Left cardiac atrium (tissue), 4 donors: ENCODE measurements at places on chromosomes 12 and 14.

DNA sequence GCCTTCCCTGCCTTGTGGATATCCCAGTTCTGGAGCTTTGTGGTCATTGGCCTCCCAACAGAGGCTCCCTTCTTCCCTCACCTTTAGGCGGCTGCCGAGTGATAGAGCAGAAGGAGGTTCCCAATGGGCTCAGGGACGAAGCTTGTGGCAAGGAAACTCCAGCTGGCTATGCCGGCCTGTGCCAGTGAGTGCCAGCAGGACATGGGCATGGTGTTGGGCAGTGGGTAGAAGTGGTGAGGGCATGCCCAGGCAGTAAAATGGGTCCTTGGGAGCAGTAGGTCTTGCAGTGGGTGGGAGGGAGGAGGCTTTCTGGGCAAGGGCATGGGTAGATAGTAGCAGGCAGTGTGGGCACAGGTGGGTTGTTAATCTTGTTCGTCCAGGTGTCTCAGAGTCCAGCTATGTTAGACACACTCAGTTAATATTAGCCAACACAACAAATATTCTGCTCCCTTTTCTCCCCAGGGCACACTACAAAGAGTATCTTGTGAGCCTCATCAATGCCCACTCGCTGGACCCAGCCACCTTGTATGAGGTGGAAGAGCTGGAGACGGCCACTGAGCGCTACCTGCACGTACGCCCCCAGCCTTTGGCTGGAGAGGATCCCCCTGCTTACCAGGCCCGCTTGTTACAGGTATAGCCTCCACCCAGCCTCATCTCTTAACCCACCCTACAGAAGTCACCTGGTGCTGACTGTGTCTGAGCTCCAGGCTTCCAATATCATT lies 1.1 kb upstream of the IRF9 start:
- DNase-seq = peak; percentile 24

GRCh38 chr14:94691660-94692034 lies 78.3 kb downstream of the GSC start:
- no peak for DNase-seq

GRCh38 chr12:93109551-93110203 lies 180.6 kb upstream of the EEA1 start:
- no peak for DNase-seq

- DNase-seq = no peak
Observed at GRCh38 chr12:50925342-50925651, 27.0 kb upstream of the HIGD1C start.

- DNase-seq = no peak
Observed at GRCh38 chr14:96143906-96144305, 60.7 kb upstream of the BDKRB2 start.

GRCh38 chr12:112685321-112685720 lies 106.2 kb upstream of the RPH3A start:
- DNase-seq = no peak

DNA sequence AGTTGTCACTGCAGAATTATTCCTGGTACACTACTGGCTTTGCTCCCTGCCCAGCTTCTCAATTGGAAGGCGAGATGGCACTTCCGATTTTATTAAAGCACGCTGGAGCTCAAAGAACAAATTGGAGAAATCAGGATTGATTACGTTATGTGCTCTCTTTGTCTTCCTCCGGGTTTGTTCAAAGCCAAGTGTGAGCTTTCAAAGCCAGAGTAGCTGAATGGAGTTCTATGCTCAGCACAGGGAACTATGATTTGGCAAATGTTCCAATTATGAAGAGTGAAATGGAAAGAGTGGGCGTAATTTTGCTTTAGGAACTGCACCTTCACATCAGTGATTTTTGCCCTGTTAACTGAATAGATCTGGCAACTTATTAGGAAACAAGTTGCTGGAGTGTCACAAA lies 72.4 kb downstream of the FLRT2 start:
- DNase-seq = no peak

DNA sequence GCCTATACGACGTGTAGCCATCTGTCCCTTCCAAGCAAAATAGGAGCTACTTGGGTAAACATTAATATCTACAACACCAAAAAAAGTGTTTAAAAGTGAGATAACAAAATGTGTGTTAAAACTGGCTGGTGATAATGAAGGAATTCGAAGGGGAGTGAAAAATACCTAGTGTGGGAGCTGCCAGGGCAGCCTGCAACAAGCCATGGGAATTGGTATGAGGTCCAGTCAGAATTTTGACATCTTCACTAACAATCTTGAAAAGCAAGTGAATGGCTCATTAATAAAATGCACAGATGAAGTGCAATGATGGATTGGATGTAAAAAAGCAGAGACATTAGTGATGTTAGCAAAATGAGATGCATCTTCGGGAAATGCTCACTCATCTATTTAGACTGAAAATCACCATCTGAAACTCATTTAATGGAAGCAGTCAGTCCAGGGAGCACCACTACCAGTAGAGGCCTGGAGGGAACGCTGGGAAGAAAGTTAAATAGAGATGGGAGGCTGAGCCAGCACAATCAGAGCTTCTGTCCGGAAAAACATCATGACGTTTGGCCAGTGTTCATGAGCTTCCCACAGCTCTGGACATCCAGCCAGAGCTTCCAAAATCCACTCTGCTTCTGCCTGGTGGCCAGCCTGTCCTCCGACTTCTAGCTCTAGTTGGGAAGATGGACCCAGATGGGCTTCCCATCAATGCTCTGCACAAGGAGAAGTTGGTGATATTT lies 405.0 kb upstream of the TMTC1 start:
- DNase-seq = no peak

GRCh38 chr14:96049932-96050331 lies 10.8 kb downstream of the C14orf132 start:
- no peak for DNase-seq

GRCh38 chr12:26360062-26360461 lies 164.7 kb downstream of the SSPN start:
- DNase-seq = no peak

DNA sequence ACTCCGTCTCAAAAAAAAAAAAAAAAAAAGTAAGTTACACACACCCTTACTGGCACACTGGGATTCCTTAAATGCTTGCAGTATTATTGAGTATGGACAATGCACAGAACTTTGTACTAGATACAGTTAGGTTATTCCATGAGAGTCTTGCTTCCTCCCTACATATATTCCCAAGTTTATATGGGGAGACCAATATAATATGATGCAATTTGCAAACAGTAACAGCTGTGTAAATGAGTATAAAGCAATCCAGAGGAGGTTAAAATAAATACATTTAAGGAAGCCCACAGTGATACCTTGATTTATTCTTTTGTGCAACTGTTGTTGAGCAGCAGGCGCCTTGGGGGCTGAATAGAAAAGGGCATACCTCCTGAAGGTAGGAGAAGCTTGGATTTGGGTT lies 26.6 kb downstream of the RASSF3 start:
- DNase-seq = no peak

DNA sequence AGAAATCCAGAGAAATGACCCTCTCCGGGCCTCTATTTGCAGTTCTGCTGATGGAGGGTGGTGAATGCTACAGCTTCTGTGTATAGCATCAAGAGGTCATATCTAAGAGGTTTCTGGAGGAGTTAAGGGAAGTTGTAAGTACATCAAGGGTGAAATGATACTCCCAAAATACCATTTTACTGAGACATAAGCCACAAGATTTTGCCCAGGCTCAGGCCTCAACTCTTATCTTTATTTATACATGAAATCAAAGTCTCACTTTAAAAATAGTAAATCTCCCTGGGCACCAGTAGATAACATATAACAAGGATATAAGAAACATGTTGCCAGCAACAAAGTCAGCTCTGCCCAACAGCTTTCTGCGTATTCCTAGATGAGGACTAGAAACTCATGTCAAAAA lies 40.4 kb downstream of the NIN start:
- no peak for DNase-seq

DNA sequence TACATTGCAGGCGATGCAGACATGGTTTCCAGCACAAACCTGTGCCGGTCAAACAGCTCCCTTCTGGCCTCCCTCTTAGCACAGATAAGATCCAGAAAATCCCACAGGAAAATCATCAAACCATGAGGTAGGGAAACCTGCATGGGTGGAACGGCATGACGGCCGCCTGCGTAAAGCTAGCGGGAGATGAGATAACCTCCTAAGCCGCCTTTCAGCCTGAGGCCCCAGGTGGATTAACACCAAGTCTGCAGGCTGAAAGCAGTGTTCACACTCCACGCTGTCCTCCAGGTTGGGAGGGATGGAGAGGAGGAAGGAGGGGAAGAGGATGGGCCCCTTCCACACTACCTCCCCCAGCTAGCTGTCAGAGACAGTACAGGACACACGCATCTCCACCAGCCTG lies 63.8 kb downstream of the TSPAN11 start:
- DNase-seq = no peak

DNA sequence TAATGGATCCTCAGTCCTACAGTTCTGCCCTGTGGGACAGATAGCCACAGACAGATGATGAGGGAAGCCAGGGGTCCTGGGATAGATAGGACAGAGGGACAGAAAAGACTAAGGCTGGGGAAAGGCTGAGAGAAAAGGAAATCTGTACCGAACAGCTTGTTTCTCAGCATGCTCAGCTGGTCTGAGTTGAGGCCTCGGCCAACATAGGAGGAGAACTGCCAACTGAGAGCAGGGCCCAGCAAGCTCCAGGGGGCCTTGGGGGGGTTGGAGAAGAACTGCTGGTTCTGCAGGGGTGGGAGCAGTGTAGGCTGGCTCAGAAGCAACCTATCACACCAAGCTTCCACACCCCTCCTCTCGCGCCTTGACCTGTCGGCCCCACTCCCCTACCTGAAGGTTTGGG lies 10.1 kb downstream of the IL23A start:
- no peak for DNase-seq

GRCh38 chr12:52338241-52338960 lies 17.2 kb upstream of the KRT83 start:
- DNase-seq = no peak

- no peak for DNase-seq
Observed at GRCh38 chr12:11741434-11742092, 92.1 kb downstream of the ETV6 start.

- no peak for DNase-seq
Observed at GRCh38 chr14:31898838-31899528, 178.1 kb upstream of the ARHGAP5 start.

- DNase-seq = peak; percentile 29
Observed at GRCh38 chr12:114166362-114166761, 200.2 kb upstream of the RBM19 start.

- DNase-seq = no peak
Observed at GRCh38 chr12:69254862-69255261, 15.5 kb downstream of the CPSF6 start.

DNA sequence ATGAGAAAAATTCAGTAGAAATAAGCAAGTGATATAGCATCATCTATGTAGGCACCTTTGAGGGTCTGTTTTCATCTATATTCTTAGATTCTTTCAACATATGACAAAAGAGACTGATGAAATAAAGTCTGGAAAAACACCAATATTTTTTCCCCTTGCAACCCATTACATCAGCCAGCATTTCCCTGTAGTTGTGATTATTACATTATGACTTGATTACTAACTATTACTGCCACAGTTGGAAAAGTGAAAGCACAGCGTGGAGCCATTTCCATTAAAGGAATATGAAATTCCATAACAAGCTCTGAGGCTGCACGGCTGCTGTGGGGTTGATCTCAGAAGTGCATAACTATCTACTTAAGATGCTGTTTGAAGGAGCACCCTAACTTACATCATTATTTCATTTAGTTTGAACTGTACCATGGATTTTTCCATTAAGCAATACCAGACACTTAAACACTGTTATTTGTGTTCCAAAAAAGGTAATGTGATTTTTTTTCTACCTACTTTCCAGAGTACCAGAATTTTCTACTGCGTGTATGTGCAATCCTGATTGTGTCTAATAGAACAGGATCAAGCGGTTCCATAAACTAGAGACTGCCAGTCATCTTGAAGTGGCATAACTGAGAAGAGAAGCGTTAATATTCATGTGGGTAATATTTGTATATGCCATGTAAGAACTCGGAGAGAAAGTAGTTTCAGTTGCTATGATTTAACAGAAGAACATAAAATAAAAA lies 405.5 kb downstream of the MDGA2 start:
- no peak for DNase-seq

DNA sequence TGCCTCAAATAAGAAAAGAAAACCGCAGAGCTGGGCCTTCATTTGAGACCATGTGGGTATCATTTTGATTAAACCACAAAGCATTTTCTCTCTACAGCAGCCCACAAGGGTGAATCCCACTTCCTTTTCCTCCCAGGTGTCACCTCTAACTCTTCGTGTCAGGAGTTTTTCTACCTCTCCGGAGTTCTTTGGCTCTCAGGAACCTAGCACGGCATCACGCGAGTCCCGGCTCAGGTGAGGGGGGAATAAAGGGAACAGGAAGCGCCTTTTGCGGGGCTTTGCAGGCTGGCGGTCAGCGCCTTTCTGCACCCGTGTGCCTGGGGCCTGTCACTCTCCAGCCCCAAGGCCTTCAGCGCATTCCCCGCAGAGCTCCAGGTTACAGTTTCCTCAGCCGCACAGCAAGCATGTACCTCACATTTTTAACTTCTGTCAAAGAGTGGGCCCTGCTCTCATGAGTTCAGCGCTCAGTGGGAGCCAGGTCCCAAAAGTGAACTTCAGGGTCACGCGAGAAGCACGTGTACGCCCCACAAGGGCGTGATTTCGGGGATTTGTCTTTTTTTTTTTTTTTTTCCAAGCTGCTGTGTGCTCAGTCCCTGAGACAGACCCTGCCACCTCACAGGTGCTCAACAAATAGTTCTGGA lies 740 bp upstream of the PRPF40B start:
- DNase-seq = no peak

- no peak for DNase-seq
Observed at GRCh38 chr14:43169722-43170121, 1337.4 kb downstream of the FSCB start.

- DNase-seq = no peak
Observed at GRCh38 chr14:105307052-105307727, 6.4 kb upstream of the BRF1 start.

DNA sequence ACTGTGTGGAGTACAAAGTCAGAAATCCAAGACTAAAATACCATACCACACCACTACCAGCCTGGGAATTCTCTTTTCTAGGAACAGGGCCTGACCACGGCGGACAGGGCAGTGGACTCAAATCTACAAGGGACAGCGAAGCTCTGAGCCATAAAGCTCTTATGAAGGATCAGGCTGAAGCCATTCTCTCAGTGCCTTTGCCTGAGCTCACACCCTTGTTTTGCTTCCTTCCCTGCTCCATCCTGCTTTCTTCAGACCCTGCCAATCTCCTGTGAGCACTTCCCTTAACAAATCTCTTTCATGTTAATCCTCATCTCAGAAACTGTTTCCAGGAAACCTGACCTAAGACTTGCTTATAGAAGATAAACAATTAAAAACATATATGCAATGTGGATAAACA lies 398.5 kb downstream of the MDGA2 start:
- DNase-seq = no peak

GRCh38 chr12:25236190-25236589 lies 14.5 kb downstream of the KRAS start:
- peak; percentile 34 for DNase-seq

- peak; percentile 76 for DNase-seq
Observed at GRCh38 chr14:73752297-73752992, 38.3 kb upstream of the PNMA1 start.

- DNase-seq = no peak
Observed at GRCh38 chr12:62724285-62724684, 210.7 kb downstream of the PPM1H start.

DNA sequence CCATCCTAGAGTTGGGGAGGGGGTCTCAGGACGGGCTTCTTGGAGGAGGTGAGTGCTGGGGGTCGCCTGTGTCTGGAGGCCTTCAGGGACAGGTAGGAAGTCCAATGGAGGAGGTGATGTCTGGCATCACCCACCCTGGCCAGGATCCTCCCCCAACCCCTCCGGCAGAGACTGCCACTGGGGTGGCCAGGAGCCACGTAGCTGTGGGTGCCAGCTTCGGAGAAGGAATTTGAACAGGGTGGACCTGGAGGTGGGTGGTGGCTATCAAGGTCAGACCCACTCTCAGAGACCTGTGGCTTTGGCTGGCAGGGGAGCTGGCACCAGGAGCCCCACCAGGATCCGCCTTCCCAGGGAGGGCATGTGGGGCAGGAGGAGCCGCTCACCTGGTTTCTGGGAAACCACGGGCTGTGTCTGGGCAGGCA lies 9.1 kb downstream of the CEP170B start:
- no peak for DNase-seq
